ENCODE measurements at places on chromosomes 2 and 18. TPM values are rescaled to one million over a fixed set of nuclear protein-coding genes. Genes with fewer than 3 reads are reported as not detected.

TBC1D8 gene
- 54.8 TPM for total RNA-seq

RAB6C gene
- total RNA-seq, result 0.14 TPM

GRCh38 chr2:163773276-163773675 is 37.5 kb upstream of the FIGN start:
- no peak for DNase-seq

GRCh38 chr2:68108120-68108519 is 45.3 kb upstream of the C1D start:
- DNase-seq, result no peak

- DNase-seq, result no peak
Observed at GRCh38 chr2:17583646-17584045, 43.1 kb downstream of the VSNL1 start.

- DNase-seq, result no peak
Observed at GRCh38 chr2:133982256-133982655, 271.6 kb upstream of the MGAT5 start.

GRCh38 chr2:8720741-8721140 is 38.9 kb downstream of the ID2 start:
- no peak for DNase-seq

DNA sequence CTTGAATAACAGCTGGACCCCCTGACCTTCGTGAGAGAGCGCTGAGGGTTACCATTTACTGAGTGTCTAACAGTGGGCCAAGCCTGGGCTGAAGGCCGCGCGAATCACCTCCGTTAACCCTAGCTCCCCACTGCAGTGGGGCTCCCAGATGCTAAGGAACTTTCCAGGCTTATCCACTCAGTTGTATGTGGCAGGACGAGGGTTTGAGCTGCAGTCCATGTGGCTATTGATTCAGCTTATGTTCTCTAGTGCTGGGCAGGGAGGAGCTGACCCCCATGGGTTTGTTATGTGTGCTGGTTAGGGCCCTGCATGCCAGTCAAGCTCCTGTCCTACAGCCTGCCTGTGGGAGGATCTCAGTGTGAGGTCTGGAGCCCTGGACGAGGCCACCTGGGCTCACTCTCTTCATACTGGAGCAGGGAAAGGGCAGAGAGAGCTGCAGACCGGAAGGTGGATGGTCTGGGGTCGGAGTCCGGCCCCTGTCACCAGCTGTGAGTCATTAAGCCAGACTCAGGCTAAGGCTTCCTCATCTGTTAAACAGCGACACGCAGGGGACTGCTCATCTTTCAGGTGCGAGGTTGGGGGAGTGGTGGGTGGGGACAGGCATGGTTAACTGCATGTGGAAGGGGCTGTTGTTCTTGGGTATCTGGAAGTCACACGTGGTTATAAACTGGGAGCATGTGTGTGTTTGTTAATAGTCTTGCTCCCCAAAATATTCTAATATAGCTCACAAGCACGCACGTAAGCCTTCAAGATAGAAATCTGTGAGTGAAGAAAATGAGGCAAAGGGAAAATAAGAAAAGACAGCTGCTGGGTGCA is 6.6 kb downstream of the PSD4 start:
- DNase-seq, result no peak

DNA sequence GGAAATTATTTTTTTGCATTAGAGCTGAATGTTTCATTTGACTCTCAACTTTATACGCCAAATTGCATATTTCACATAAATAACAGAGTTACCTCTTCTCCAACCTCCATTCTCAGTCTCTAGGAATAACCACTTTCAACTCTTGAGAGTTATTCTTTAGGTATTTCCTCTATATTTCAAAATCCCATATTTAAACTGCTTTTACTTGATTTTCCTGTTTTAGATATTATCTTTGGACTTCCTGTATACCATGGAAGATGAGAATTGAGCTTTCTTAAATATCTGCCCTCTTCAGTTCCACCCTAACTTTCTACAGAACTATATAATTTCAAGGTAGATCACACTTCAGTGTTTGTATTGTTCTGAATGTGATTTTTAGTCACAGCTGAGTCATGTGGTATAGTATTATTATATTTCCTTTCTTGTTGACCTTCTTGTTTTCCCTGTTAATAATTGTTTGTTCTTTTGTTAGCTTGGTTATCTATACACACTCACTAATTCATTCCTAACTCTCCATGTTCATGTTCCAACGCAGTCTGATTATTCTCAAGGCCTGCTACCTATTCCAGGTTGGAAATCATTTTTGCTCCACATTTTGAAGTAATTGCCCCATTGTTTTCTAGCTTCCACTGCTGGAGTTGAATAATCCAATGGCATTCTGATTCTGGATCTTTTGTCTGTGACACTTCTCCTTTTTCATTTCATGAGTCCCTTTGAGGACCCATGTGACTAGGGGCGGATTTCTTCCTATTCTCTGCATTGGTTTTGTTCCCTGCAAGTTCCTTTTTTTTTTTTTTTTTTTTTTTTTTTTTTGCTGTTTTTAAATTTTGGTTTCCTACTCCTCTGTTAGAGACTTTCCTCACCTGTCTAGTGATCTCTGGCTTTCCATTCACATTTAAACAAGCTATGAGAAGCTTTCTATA is 156.8 kb upstream of the RBMS1 start:
- no peak for DNase-seq

GRCh38 chr2:230868947-230869913 is 4.5 kb downstream of the ITM2C start:
- DNase-seq, result no peak

DNA sequence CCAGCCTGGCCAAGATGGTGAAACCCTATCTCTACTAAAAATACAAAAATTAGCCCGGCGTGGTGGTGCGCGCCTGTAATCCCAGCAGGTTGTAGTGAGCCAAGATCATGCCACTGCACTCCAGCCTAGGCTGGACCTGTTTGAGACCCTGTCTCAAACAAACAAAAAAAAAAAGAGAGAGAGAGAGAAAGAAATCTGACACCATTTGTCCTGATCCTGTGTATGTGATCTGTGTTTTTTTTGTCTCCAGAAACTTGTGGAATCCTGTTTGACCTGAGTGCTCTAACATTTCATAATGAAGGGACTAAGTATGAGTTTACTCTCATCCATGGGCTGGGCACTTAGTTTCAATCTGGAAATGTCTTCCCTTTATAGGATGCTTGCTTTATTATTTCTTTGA is 6.4 kb upstream of the ITPRIPL1 start:
- no peak for DNase-seq

DNA sequence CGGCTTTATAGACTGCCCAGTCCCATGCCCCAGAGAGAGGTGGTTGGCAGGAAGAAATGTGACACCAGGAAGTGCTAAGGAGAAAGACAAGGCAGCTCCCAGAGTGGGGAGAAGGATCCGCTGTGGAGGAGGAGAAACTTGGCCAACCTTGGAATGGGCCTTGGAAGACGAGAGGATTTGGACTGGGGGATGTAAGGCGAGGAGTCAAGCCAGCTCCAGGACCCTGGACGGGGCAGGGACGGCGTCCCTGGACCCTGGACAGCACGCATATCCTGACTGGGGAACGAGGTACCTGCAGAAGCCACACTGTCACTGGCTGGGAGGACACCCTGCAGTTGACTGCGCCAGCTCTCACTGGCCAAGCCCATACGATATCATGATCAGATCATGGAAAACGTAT is 153.4 kb downstream of the BCL2 start:
- DNase-seq, result no peak

GRCh38 chr18:63433334-63433866 is 11.1 kb upstream of the VPS4B start:
- DNase-seq, result no peak

- DNase-seq, result no peak
Observed at GRCh38 chr2:240588006-240588655, 1.6 kb downstream of the CAPN10 start.

All from right cardiac atrium (tissue), 5 donors.